ENCODE measurements at places on chromosomes 6 and 20. TPM values are rescaled to one million over a fixed set of nuclear protein-coding genes. Genes with fewer than 3 reads are reported as not detected.

- peak; percentile 49 for DNase-seq
- no peaks in the 10 kb centered on the region for H3K36me3 ChIP-seq
- H3K4me1 ChIP-seq: peaks cover 93% of the 10 kb centered on the region
Observed at GRCh38 chr20:32536851-32537656, 48.1 kb downstream of the NOL4L start.

DNA sequence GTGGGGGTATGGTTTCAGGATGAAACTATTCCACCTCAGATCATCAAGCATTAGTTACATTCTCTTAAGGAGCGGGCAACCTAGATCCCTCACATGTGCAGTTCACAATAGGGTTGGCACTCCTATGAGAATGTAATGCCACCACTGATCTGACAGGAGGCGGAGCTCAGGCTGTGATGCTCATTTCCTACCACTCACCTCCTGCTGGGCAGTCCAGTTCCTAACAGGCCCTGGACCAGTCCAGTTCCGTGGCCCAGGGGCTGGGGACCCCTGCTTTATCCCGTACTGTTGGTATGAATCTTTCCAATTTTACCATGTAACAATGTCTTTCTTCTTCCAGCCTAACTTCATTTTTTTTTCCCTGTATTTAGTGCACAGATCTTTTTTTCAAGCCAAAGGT, 94.9 kb downstream of the OGFRL1 start:
- no peaks in the 10 kb centered on the region for H3K27me3 ChIP-seq
- DNase-seq: no peak
- no peak overlapping the region for H3K4me3 ChIP-seq
- H3K36me3 ChIP-seq: no peaks in the 10 kb centered on the region

GRCh38 chr20:13229538-13229937, 8.5 kb downstream of the ISM1 start:
- peaks cover 24% of the 10 kb centered on the region for H3K4me1 ChIP-seq
- no peak for DNase-seq
- no peak overlapping the region for H3K4me3 ChIP-seq
- no peaks in the 10 kb centered on the region for H3K27me3 ChIP-seq
- peak overlapping the region; percentile 96 for H3K27ac ChIP-seq
- no peaks in the 10 kb centered on the region for H3K36me3 ChIP-seq

- H3K4me3 ChIP-seq: no peak overlapping the region
- H3K27ac ChIP-seq: no peak overlapping the region
- no peaks in the 10 kb centered on the region for H3K36me3 ChIP-seq
- H3K27me3 ChIP-seq: no peaks in the 10 kb centered on the region
- no peak for DNase-seq
Observed at GRCh38 chr6:92806254-92806653, 613.1 kb downstream of the EPHA7 start.

GRCh38 chr6:51514748-51515402, 572.5 kb downstream of the PKHD1 start:
- H3K27me3 ChIP-seq: no peaks in the 10 kb centered on the region
- H3K27ac ChIP-seq: no peak overlapping the region
- no peak overlapping the region for H3K4me3 ChIP-seq
- DNase-seq: no peak

DNA sequence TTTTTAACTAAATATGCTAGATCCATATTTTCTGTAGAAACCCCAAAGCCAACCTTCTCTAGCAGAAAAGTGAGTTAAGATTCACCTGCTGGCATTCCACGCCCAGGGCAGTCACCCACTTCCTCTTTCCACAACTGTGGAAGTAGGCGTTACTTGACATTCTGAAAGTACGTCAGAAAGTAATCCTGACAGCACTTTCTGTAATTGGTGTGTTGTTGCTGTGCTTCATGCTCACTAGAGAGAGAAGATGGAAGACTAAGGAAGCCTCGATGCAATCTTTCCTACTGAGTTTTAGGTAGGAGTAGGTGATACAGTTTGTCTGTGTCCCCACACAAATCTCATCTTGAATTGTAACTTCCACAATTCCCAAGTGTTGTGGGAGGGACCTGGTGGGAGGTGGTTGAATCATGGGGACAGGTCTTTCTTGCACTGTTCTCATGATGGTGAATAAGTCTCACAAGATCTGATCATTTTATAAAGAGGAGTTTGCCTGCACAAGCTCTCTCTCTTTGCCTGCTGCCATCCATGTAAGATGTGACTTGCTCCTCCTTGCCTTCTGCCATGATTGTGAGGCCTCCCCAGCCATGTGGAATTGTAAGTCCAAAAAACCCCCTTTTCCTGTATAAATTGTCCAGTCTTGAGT, 101.1 kb downstream of the MAP3K7 start:
- H3K4me3 ChIP-seq: no peak overlapping the region
- no peak for DNase-seq
- no peaks in the 10 kb centered on the region for H3K4me1 ChIP-seq
- H3K36me3 ChIP-seq: no peaks in the 10 kb centered on the region
- no peak overlapping the region for H3K27ac ChIP-seq

GRCh38 chr20:6007529-6008103, 46.2 kb downstream of the LRRN4 start:
- H3K27ac ChIP-seq: no peak overlapping the region
- peaks cover 13% of the 10 kb centered on the region for H3K4me1 ChIP-seq
- H3K4me3 ChIP-seq: no peak overlapping the region
- DNase-seq: no peak

GRCh38 chr6:157216570-157216969, 106.7 kb downstream of the TMEM242 start:
- H3K4me3 ChIP-seq: no peak overlapping the region
- H3K27ac ChIP-seq: no peak overlapping the region
- peaks cover under 1% of the 10 kb centered on the region for H3K27me3 ChIP-seq
- H3K36me3 ChIP-seq: no peaks in the 10 kb centered on the region

- no peak overlapping the region for H3K4me3 ChIP-seq
- no peak for DNase-seq
- no peaks in the 10 kb centered on the region for H3K36me3 ChIP-seq
- no peaks in the 10 kb centered on the region for H3K27me3 ChIP-seq
Observed at GRCh38 chr6:37008484-37009465, 3.3 kb downstream of the FGD2 start.

GRCh38 chr20:24361541-24361940, 107.9 kb upstream of the SYNDIG1 start:
- no peaks in the 10 kb centered on the region for H3K36me3 ChIP-seq
- DNase-seq: no peak
- peaks cover 15% of the 10 kb centered on the region for H3K27me3 ChIP-seq
- no peak overlapping the region for H3K4me3 ChIP-seq
- no peaks in the 10 kb centered on the region for H3K4me1 ChIP-seq

- no peak overlapping the region for H3K4me3 ChIP-seq
- H3K4me1 ChIP-seq: no peaks in the 10 kb centered on the region
- DNase-seq: no peak
- H3K27ac ChIP-seq: no peak overlapping the region
- H3K36me3 ChIP-seq: no peaks in the 10 kb centered on the region
Observed at GRCh38 chr6:126444659-126445273, 104.9 kb downstream of the CENPW start.

DNA sequence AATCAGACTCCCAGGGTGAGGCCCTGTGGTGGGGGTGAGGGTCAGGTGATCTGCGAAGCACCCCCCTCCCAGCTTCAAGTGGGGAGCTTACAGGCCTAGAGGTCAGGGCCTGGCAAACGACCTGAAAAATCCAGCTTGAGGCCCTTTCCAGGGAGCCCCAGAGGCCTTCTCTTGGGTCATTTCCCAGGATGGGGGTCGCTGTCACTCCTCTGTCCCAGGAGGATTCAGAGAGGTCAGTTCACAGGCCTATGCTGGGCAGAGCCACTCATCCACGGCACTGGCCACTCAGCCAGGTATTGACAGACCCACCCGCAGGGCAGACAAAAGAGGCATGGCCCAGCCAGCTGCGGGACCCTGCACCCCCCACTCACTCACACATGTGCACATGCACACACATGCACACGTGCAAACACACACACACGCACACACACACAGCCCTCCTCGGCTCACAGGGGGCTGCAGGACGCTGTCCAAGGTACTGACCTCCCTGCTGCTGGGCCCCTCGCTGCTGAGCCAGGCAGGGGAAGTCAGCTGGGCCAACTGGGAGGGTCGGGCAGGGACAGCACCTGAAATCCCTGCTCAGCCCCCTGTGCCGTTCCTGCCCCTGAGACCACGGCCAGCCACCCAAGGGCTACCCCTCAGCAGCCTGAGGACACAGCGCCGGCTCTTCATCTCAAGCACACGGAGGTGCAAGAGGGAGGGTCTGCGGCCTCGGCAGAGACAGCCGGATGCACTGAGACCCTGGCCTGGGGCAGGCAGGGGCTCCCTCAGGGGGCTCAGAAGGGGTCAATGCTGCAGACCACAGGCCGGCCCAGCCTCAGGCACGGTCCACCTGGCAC, 113.8 kb downstream of the TAF4 start:
- DNase-seq: no peak
- no peak overlapping the region for H3K27ac ChIP-seq
- peaks cover 32% of the 10 kb centered on the region for H3K27me3 ChIP-seq

DNA sequence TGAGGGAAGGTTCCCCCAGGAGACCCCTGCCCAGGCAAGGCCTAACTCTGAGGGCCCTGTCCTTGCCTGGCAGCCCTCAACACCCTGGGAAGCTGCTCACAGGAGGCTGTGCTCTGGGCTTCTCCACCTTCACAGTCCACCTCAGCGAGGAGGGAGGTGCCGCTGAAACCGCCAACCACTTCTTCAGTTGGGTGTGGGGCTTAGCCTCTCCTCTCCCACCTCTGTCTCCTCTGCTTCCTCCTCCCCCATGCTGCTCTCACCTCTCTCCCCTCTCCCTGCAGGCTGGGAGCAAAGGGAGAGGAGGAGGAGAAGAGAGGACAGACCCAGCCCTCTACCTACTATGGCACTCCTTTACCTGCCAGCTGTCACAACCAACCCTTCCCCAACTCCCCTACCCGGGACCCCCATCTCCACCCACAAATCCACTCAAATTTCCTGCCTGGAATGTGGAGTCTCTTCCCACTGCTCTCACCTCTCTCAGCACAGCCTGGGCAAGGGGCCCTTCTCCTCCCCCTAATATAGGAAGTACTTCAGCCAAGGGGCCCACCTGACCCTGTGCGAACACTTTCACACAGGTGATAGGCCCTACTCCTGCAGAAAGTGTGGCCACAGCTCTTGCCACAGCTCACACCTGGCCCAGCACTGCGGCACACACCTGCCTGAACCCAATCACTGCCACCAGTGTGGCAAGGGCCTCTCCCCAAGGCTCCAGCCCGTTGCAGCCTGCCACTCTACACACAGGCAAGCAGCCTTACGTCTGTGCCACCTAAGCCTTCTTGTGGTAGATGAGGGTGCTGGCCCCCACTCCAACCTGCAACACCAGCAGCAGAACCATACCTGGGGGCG, 7.2 kb downstream of the RING1 start:
- peaks cover 29% of the 10 kb centered on the region for H3K4me1 ChIP-seq
- H3K36me3 ChIP-seq: peaks cover 12% of the 10 kb centered on the region
- H3K27ac ChIP-seq: no peak overlapping the region
- H3K27me3 ChIP-seq: peaks cover 2% of the 10 kb centered on the region
- H3K4me3 ChIP-seq: no peak overlapping the region

DNA sequence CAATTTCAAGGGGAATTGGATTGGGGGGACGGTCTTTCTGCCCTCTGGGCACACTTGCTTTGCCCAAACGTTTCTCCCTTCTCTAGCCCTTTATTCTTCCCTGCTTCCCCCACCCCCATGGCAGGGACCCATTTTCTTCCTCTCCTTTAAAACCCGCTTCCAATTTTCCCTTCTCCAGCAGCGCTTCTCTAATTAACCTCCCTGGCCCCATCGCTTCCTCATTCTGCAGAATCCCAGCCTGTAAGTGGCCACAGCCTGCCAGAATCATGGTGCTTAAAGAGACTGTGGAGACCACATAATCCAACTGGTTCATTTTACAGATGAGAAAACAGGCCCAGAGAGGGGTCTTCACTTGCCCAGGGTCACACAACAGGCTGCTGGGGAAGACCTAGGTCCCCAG, 61.4 kb downstream of the CPNE5 start:
- no peak overlapping the region for H3K4me3 ChIP-seq
- H3K27me3 ChIP-seq: no peaks in the 10 kb centered on the region
- no peak for DNase-seq
- no peak overlapping the region for H3K27ac ChIP-seq

DNA sequence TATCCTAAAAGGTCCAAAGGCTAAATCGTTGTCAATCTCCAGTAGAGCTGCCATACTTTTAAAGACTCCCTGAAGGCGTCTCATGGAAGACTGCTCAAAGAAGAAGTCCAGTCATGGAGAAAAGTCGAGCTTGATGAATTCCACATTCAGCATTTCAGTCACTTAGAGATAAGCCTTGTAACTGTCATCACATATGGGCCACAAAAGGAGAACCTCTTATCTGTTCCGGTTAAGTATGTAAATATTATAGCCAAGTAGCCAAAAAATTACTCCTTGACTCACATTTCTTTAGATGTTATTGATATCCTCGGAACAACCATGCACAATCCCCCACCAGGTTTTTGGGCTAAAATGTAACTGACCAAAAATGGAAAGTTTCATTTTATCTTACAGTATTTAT, 9.8 kb upstream of the CNKSR3 start:
- no peaks in the 10 kb centered on the region for H3K36me3 ChIP-seq
- no peak for DNase-seq
- H3K27ac ChIP-seq: no peak overlapping the region
- no peak overlapping the region for H3K4me3 ChIP-seq
- H3K4me1 ChIP-seq: no peaks in the 10 kb centered on the region

- no peak overlapping the region for H3K27ac ChIP-seq
- no peaks in the 10 kb centered on the region for H3K27me3 ChIP-seq
- no peak overlapping the region for H3K4me3 ChIP-seq
- DNase-seq: no peak
- peaks cover 3% of the 10 kb centered on the region for H3K36me3 ChIP-seq
- no peaks in the 10 kb centered on the region for H3K4me1 ChIP-seq
Observed at GRCh38 chr20:38007526-38007925, 25.7 kb downstream of the TTI1 start.

DNA sequence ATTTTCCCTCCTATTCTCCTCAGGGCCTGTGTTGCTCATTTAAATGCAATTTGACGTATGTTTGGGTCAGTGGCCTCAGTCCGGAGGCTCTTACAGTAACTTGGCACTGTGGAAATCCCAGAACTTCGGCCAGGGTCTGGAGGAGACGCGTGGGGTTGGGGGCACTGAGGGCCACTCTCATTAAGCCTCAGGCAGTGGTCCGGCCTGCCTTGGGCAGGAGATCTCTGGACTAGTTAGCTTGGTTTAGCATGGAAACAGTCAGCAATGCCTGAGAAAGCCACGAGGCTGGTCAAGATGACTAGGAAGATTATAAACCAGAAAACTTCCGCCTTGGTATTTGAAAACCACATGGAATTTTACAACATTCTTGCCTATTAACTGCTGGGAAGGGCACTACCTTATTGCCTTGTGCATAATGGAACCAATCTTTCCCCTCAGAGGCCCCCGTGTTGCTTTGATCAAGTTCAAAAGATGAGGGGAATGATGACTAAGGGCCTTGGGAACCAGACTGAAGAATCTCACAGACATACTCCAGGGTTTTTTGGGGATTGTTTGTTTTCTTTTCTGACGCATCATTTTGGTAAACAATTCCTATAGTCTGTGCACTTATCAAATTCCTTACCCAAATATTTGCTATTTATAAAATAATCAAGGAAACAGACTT, 206.0 kb upstream of the PREP start:
- no peak overlapping the region for H3K4me3 ChIP-seq
- no peaks in the 10 kb centered on the region for H3K4me1 ChIP-seq
- no peaks in the 10 kb centered on the region for H3K27me3 ChIP-seq
- H3K36me3 ChIP-seq: no peaks in the 10 kb centered on the region

MCCD1 gene
- not detected for total RNA-seq

MKKS gene
- total RNA-seq: 13.5 TPM

FERMT1 gene
- total RNA-seq: not detected

ASIP gene
- not detected for total RNA-seq

FAM217A gene
- total RNA-seq: not detected

TRPC4AP gene
- 63.5 TPM for total RNA-seq

THEMIS gene
- 61.3 TPM for total RNA-seq

OLIG3 gene
- not detected for total RNA-seq

HTR1B gene
- total RNA-seq: 0.12 TPM

PLCG1 gene
- total RNA-seq: 410 TPM

PDE10A gene
- total RNA-seq: not detected

NKX2-4 gene
- not detected for total RNA-seq

DDO gene
- not detected for total RNA-seq

TNFRSF6B gene
- 1.2 TPM for total RNA-seq

PLN gene
- not detected for total RNA-seq

Data from T-cell (primary cell).